Effector CD4-positive, alpha-beta T cell (primary cell): ENCODE measurements at places on chromosomes 2 and 18.

DNA sequence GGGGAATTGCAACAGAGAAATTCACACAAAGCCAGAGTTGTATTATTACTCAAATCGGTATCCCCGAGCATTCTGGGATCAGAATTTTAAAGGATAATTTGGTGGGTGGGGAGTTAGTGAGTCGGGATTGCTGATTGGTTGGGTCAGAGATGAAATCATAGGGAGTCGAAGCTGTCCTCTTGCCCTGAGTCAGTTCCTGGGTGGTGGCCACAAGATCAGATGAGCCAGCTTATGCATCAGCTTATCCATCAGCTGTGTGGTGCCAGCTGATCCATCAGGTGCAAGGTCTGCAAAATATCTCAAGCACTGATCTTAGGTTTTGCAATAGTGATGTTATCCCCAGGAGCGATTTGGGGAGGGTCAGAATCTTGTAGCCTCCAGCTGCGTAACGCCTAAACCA is 34.3 kb upstream of the ITM2C start:
- DNase-seq = no peak

- DNase-seq = no peak
Measured at GRCh38 chr2:218970894-218971293, 11.4 kb downstream of the CDK5R2 start.

DNA sequence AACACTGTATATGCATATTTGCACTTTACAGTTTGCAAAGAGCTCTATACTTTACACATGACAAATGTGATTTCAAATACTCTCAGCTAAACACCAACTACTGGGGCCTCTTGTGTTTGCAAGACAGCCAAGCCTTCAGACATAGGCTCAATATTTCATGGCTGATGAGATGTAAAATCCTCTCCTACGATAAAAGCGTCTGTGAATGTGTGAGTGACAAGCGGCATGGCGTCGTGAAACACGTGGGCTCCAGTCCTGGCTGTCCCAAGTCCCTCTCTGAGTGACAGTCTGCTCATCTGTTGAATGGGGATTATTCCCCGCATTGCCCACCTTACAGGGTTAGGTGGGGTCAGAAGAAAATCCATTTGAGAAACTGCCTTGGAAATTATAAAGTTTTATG is 489.8 kb downstream of the RNF144A start:
- no peak for DNase-seq

GRCh38 chr2:98277162-98277859 is 68.9 kb upstream of the CNGA3 start:
- DNase-seq = no peak

- DNase-seq = no peak
Measured at GRCh38 chr2:94861308-94862152, 9.7 kb upstream of the TEKT4 start.

- DNase-seq = no peak
Measured at GRCh38 chr2:203404996-203405395, 76.8 kb downstream of the ABI2 start.

- no peak for DNase-seq
Measured at GRCh38 chr18:43396266-43396665, 119.0 kb upstream of the SYT4 start.

GRCh38 chr18:48441405-48441881 is 32.3 kb upstream of the ZBTB7C start:
- no peak for DNase-seq

GRCh38 chr2:38652431-38653273 is 13.3 kb upstream of the GALM start:
- no peak for DNase-seq

- DNase-seq = no peak
Measured at GRCh38 chr2:207876842-207877535, 107.3 kb upstream of the FZD5 start.

DNA sequence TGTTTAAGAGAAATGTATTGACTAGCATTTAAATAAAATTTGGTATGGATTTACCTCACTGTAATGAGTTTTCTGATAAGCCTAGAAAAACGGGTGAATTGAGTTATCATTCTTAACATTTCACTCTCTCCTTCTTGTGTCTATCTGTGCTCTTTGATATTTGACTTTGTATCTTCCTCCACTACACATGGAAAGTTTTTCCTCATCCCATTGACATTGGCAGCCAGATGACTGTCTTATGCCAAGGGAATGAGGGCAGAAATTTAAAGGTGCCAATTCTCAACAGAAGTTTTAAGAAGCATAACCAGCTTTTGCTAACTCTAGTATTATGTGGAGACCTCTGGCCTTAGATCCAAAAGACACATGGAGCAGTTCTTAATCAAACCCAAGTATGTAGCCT is 376.6 kb downstream of the DSEL start:
- DNase-seq = no peak

DNA sequence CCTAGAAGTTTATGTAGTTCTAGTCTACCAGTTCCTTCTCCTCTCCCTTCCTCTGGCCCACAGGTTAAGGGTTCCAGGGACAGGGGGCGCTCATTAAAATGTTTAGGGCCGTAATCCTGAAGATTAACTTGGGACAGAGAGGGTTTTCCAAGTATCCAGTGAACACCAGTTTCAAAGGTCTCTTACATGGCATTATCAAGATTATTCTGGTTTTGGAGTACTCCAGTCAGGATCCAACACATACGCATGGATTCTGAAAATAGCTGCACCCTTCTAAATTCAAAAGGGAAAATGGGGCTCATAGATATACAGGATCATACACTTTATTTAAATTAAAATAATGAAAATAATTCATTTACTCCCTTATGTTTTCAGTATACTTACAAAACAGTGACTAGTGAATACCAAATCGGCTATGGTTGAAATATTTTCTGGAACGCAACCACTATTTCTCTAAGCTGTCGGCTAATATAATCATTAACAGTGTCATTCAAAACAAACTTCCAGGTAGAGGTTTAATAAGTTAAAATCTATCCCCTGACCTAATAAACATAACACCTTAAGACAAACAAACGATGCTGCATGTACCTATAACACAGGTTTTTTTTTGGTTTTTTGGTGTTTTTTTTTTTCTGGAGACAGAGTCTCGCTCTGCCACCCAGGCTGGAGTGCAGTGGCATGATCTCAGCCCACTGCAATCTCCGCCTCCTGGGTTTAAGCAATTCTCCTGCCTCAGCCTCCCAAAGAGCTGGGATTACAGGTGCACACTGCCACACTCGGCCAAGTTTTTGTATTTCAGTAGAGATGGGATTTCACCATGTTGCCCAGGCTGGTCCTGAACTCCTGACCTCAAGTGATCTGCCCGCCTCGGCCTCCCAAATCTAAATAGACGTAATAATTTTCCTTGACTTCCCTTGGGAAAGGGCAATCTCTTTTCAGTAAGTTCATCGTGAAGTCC is 44.7 kb downstream of the MGAT4A start:
- no peak for DNase-seq

DNA sequence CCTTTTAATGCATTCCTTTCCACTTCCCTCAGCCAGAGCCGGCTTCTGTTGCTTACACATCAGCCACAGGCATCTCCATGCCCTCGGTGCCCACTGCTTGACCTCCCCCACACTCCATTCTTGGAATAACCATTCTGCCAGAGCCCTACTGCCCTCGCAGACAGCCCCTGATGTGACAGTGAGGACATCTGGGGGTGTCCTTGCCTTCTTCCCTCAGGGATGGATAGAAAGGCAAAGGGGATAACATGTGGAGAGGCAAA is 6.4 kb upstream of the NPPC start:
- no peak for DNase-seq

DNA sequence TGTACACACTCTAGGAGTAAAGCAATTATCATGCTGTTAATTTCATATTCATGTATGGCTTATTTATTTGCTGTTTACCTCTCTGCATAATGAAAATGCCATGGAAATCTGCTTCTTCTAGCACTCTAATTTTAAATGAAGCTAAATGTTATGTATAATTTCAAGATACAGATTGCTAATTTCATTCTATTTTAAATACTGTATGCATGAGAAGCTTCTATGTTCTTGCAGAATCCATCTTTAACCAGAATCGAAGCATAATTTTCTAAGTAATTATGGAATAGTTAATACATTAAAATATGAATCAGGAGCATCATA is 127.2 kb downstream of the UBE2E3 start:
- no peak for DNase-seq

DNA sequence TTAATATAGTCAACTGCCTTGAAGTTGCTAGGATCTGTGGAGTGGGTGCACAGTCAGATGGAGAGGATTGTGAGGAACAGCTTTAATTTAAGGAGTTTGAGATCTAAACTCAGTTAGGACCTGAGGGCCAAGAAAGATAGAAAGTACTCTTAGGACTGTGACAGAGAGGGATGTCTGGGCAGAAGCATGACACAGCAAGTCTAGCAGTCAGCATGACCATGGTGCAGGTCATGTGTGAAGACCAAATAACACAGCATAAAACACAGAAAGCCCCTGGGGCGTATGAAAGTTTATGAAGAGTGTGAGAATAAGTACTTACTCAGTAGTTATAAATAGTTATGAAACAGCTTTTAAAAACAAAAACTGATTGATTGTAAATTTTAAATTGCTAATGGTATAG is 107.2 kb downstream of the GALNT1 start:
- DNase-seq = no peak

DNA sequence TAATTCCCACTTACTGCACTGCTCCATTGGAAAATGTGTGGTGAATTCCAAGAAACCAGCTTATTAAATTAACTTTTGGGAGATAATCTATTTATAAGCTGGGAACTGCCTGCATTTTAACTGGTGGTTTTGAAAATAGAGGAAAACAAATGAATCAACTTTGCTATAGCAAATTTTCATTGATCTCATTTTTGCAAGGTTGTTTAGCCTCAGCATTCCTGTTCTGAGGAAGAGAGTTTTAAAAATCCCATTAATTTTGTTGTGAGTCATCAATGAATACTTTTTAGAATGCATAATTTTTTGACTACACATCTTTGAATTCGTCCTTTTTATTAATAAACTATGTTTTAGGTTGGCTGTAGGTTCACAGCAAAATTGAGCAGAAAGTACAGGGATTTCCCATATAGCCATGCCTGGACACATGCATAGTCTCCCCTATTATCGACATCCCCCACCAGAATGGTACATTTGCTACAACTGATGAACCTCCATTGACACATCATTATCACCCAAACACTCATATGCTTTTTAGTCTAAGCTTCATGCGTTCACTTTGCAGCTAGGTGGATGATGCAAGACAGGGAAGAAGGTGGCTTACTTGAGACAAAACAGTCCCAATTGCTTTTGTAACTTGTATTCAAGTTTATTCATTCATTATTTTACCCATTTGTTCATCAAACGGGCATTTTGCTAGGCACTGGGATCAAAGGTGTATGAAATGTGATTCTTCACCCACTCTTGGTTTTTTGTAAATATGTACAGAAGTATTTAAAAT is 106.9 kb downstream of the ZNF521 start:
- DNase-seq = no peak

DNA sequence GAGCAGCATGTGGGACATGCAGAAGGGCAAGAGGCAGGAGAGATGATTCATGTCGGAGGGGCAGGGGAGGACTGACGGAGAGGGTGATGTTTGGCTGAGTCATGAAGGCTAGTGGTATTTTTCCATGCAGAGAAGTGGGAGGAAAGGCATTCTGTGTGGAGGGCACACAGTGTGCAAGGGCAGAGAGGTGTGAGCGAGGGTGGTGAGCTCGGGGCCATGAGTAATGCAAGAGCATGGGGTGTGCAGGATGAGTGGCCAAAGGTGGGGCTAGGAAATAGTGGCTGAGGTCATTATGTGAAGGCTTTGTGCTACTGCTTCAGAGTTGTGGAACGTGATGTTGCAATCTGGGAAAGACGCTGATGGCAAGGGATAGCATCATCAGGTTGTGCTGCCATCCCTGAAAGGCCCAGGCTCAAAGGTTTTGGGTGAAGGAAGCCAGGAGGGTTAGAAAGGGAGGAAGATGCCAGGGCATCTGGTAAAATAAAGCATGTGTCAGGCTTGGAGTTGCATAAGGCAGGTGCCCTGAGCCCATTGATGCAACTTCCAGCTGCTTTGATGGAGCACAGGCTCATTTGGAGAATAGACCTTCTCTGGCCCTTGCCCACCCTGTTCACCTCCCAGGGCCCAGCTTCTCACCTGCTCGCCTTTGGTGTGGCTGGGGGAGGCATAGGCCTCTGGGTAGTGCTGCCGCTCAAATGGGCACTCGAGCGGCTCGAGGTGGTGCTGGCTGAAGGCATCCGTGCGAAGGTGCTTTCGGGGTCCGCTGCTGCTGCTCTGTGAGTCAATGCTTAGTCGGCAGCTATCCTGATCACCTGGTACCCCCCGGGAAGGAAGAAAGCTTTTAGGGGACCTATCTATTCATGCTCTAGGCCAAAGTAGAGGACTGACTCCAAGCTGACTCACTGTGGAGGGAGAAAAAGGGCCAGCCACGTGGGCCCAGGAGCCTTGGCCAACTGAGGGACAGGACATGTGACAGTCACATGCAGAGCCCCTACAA is 37.5 kb downstream of the PAX8 start:
- DNase-seq = no peak

DNA sequence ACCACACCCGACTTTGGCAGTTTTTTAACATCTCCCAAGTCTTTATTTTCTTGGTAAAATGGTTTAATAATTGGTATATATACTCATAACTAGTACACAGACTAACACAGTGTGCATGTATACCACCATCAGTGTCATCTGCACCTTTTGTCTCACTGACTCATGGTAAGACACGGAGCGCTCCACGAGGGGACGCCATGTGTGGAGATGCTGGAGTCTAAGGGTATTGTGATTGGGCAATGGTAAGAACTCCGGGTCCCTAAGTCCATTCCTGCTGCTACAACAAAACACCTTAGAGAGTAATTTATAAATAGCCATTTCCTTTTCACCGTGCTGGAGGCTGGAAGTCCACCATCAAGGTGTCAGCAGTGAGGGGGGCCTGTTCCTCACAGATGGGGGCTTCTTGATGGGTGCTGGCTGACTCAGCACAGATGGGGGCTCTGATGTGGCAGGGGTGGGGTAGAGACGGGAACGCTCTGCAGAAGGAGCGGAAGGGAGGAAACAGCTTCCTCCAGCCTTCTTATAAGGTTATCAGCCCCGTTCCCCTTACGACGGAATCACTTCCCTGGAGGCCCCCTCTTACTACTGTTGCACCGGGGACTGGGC is 42.0 kb upstream of the EDAR start:
- DNase-seq = no peak

- DNase-seq = no peak
Measured at GRCh38 chr2:221924576-221924975, 352.5 kb upstream of the EPHA4 start.

DNA sequence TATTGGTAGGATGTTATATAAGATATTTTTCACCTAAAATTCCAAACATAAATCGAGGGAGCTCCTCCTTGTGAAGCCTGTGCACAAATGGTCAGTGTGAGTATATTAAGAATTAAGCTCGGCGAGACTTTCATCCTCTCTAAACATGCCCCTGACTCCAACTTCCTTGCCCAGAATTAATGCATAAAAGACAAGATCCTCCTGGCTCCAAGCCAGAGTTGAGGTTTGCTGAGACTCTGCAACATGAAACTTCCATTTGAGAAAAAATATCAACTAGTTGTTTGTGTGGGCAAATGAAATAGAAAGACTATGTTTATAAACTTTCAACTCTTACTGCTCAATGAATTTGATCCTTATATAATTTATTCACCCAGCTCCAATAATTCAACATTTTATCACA is 68.1 kb downstream of the CCDC178 start:
- DNase-seq = no peak

- no peak for DNase-seq
Measured at GRCh38 chr2:66543257-66543767, 108.4 kb downstream of the MEIS1 start.
